ENCODE measurements at places on chromosomes 4 and X. TPM values are rescaled to one million over a fixed set of nuclear protein-coding genes. Genes with fewer than 3 reads are reported as not detected.

DNA sequence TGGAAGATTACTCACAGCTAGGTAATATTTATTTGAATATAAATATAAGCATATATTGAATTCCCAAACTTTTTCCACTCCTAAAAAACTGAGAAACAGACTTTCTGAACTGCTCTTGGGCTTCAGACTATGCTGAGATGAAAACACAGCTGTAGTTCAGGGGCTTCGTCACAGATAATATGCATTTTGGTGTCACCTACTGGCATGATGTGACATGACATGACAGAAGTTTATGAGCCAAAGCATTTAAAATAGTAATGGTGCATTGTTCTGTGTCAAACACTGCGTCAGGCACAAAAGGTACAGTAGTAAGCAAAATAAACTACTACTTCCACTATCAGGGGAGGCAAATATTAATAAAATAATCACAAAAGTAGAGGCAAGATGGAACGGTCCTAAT lies 171.3 kb downstream of the BTC start:
- no peak for DNase-seq

CCKAR gene
- polyA plus RNA-seq = 0.10 TPM

- no peak for DNase-seq
Measured at GRCh38 chr4:3044870-3045819, 29.2 kb downstream of the HTT-AS start.

GRCh38 chr4:174314770-174315169 lies 31.1 kb downstream of the CEP44 start:
- no peak for DNase-seq

GRCh38 chr4:60187428-60187827 lies 1012.7 kb upstream of the ADGRL3 start:
- DNase-seq = no peak

PTTG2 gene
- not detected for polyA plus RNA-seq

DNA sequence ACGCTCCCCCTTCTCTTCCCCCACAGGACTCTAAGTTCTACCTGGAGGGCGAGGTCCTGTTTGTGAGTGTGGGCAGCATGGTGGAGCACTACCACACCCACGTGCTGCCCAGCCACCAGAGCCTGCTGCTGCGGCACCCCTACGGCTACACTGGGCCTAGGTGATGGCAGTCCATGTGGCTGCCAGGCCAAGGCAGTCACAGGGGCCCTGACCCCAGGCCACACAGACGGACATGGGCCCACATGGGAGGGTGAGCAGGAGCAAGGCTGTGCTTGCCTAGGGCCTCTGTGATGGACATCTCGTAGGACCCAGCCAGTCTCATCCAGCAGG lies 10.0 kb upstream of the ADD1 start:
- no peak for DNase-seq

DNA sequence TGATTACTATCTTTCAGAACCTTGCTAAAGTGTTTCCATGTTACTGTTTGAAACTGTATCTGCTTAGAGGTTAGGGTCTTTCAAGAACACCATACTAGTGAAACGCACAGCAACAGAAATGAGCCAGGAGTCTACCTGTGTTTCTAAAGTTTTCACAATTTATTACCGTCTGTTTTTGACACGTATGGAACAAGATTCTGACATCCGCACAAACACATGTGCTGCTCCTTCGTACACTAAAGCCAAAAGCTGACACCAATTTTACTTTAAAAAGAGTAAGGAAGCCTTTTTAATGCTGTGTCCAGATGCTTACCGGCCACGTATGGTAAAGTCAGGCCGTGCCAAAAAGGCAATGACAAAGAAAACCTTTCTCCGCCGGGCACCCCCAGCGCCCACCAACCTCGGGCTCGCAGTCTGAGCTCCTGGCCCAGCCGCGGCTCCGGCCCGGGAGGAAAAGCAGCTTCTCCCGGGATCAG lies 532 bp downstream of the RPS4X start:
- no peak for DNase-seq

MAGEB1 gene
- not detected for polyA plus RNA-seq
